HEK293T (cell line): ENCODE measurements at places on chromosomes 3 and 15.

- no peak for DNase-seq
Observed at GRCh38 chr3:34020726-34021680, 222.6 kb downstream of the PDCD6IP start.

GRCh38 chr3:195548987-195549386 lies 5.9 kb upstream of the PPP1R2 start:
- DNase-seq, result no peak

DNA sequence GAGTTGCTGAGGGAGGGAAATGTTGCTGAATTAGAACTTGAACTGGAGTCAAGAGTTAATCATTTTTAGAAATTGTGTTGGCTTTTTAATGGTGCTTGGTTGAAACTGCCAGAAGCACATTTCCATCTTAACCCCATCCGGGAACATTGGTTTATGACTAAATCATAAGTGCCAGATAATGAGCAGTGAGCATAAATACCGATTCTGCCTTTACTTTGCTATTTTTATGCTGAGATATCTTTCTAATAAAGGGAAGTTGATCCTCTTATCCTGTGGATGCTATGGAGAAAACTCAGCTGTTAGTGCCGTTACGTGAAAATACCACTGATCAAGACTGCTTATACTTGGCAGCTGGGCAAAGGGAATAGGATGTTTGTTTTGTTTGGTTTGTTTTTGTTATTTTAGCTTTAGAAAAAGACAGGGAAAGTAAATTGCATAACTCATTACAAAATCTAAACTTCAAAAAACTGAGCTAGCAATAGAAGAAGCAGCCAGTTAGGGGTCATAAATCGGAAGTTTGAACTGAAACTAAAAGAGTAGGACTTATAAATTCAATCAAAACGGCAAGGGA lies 813.1 kb downstream of the NAALADL2 start:
- DNase-seq, result peak; percentile 6

DNA sequence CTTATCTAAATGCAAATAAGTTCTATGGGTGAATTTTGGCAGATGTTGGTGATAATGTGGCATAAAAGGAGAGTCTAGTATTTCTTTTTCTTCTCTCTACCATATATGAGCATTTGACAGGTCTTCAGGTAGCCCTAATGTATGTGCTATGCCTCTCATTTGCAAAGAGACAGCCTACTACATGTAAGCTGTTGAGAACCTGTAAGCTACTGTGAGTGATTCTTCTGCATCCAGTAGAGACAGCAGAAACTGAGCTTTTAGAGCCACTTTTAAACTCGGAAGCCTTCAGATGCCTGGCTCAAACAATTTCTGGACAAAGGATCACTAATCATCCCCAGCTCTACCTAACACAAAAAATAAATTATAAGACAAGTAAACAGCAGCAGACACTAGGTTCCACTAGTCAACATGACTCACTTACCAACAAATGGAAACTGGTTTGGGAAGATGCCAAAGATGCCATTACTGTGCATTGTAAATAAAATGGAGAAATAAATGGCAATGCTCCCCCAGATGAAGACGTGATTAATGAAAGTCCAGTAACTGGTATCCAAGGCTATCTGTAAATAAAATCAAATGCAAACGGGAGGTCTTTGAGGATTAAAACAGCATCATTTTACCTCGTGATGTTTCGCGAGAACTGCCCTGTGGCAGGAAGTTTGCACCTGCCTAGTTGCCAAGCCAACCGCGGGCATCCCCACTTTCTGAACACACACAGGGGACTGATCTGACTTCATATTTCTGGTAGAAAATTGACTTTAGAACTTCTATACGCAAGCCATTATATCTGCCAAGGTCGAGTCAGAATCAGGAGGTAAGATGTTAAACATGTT lies 245.3 kb downstream of the DTWD1 start:
- DNase-seq, result no peak

- no peak for DNase-seq
Observed at GRCh38 chr3:186014866-186015265, 77.1 kb upstream of the TRA2B start.

GRCh38 chr3:52561028-52561747 lies 24.8 kb downstream of the UQCC5 start:
- no peak for DNase-seq

DNA sequence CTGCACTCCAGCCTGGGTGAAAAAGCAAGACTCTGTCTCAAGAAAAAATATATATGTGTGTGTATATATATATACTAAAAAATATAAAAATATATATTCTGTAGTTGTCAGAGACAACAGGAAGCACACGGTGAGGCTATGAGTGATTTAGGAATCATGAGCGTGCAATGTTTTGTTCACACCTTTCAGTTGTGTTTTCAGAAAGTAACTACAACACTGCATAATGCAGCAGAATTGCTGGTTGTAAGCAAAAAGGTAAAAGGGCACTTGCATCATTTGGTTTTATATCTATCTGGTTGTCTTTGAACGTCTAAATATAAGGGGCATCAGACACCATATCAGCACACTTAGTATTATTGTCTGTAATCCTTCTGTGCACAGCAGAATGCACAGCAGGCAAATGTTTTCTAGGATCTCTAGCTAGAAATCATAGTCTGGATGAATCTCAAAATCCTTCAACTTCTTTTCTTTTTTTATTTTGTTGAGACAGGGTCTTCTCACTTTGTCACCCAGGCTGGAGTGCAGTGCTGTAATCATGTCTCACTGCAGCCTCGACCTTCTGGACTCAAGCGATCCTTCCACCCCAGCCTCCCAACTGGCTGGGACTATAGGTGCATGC lies 44.8 kb downstream of the CCR3 start:
- DNase-seq, result no peak

GRCh38 chr3:17088602-17089313 lies 204.0 kb downstream of the PLCL2 start:
- DNase-seq, result no peak

DNA sequence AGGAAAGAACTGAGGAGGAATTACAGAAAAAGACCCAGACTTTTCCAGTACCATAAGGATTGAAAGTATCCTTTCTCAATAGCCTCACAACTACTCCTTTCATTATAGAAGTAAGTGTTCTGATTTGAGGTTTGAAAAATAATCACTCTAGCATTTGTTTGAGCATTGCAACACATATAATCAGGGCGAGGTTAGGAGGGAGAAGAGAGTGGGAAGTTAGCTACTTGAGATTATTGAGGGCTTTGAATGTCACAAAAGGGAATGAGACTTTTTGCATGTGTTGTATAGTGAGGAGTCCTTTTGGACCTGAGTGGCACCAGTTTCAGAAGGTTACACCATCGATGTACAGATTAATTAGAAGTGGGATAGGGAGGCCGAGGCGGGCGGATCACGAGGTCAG lies 65.2 kb upstream of the TNIK start:
- DNase-seq, result no peak

- peak; percentile 76 for DNase-seq
Observed at GRCh38 chr15:63487076-63487757, 17.2 kb upstream of the USP3 start.

GRCh38 chr15:94470492-94470891 lies 239.1 kb downstream of the MCTP2 start:
- no peak for DNase-seq

GRCh38 chr3:131147534-131147933 lies 120.9 kb downstream of the NEK11 start:
- DNase-seq, result no peak

DNA sequence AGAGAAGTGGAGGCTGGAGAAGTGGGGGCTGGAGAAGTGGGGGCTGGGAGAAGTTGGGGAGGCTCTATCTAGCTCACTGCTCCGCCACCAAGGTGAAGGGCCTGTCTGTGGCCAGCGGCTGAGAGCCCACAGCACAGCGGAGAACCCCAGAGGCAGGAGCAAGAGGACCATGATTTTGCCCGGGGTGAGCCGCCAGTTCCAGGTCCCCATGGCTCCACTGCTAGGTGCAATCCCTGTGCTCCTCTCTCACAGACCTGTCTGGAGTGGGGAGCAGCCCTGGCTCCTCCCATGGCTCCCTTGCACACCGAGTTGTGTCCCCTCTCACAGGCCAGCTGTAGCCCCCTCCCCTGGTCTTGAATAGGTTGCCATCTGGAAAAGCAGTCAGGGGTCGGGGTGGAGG lies 4.7 kb upstream of the NRROS start:
- DNase-seq, result no peak

- DNase-seq, result no peak
Observed at GRCh38 chr3:18097473-18097872, 327.7 kb downstream of the SATB1 start.

DNA sequence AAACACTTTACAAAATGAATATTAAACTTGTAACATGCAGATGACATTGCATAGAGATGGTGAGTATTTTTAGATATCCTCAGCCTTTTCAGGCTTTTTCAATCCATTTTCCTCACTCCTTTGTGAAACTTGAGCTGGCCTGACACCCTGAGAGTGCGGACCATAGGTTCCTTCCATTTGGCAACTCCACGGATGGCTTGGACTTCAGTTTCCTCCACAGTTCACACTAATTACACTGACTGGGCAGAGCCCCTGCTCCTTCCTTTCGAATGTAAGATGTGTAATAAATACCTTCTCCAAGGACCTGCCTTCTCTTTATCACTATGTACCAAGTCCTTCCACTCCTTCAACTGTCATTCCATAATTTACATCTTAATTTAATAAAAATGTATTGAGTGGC lies 141.7 kb upstream of the LRIG1 start:
- no peak for DNase-seq

GRCh38 chr15:67019069-67019468 lies 46.3 kb upstream of the SMAD3 start:
- DNase-seq, result no peak

GRCh38 chr3:160643994-160644393 lies 33.0 kb upstream of the ARL14 start:
- no peak for DNase-seq

DNA sequence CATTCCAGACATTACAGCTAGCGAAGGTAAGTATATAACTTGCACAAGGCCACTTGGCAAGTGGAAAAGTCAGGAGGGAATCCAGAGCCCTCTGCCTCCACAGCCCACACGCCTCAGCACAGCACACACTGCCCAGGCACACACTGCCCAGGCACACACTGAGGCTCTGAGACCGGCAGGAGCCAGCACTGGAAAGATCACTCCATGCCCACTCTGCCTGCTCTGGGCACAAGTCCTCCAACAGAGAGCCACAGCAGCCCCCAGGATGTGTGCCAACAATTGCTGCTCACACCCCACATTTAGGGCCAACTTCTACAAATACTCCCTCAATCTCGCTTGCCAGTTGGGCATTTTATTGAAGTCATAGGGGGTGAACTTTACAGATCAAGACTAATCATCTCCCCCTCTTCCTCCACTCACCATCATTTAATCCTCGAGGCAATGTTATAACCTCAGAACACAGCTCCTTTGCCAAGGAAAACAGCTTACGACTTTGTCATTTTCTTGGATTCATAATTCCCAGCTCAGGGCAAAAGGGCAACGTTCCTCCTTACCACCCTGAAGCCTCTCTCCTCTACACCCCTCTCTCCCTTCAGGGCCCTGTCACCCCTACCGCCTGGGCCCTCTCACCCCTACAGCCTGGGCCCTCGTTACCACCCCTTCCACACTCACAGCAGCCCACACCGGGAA lies 53.0 kb upstream of the TPM1 start:
- no peak for DNase-seq

- DNase-seq, result no peak
Observed at GRCh38 chr3:111980716-111981456, 2.1 kb downstream of the ABHD10 start.

DNA sequence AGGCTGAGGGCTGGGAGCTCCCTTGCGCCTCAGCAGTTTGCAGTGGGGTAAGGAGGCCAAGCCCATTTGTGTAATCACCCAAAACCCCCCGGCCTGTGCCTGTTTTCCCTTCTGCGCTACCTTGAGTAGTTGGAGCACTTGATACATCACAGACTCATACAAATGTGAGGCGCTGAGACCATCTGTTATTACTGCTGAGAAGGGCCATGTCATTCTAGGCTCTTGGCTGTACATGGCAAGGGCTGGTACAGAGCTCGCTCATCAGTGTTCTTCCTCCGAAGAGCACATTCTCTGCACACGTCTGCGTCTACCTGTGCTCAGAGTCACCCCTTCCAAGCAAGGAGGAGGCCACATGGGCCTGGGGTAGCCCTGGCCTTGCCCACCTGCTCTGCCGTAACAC lies 9.3 kb downstream of the PLA2G4B start:
- DNase-seq, result no peak
